ENCODE measurements at places on chromosomes 4 and X.

- no peaks in the 10 kb centered on the region for H3K4me1 ChIP-seq
- H3K36me3 ChIP-seq, result no peaks in the 10 kb centered on the region
- H3K27me3 ChIP-seq, result peaks cover 2% of the 10 kb centered on the region
- no peak overlapping the region for H3K27ac ChIP-seq
- no peak for DNase-seq
Measured at GRCh38 chr4:185805979-185806378, 6.0 kb downstream of the SORBS2 start.

- no peaks in the 10 kb centered on the region for H3K36me3 ChIP-seq
- H3K27ac ChIP-seq, result no peak overlapping the region
- H3K4me1 ChIP-seq, result peaks cover 2% of the 10 kb centered on the region
- no peak overlapping the region for H3K4me3 ChIP-seq
Measured at GRCh38 chr4:1759818-1760223, 33.3 kb upstream of the FGFR3 start.

GRCh38 chr4:57719456-57719855 is 609.3 kb upstream of the IGFBP7 start:
- no peak overlapping the region for H3K4me3 ChIP-seq
- H3K4me1 ChIP-seq, result no peaks in the 10 kb centered on the region
- no peaks in the 10 kb centered on the region for H3K36me3 ChIP-seq

DNA sequence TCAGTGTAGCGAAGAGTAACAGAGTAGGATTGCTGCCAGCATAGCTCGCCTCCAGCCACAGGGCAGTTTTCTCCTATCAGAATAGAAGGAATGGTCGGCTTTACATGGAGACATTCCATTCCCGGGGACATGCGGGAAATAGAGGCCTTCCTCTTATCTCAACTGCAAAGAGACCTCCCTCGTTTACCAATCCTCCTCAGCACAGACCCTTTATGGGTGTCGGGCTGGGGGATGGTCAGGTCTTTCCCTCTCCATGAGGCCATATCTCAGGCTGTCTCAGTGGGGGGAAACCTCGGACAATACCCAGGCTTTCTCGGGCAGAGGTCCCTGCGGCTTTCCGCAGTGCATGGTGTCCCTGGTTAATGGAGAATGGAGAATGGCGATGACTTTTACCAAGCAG is 285.0 kb downstream of the ASMT start:
- H3K36me3 ChIP-seq, result no peaks in the 10 kb centered on the region
- H3K4me1 ChIP-seq, result no peaks in the 10 kb centered on the region
- H3K4me3 ChIP-seq, result no peak overlapping the region
